ENCODE measurements at places on chromosomes 7 and 10.
A peak's percentile ranks its signal among the peaks of the same experiment; 100 is the strongest.

GRCh38 chr10:132489053-132489703, 48.4 kb upstream of the INPP5A start:
- DNase-seq, result no peak

DNA sequence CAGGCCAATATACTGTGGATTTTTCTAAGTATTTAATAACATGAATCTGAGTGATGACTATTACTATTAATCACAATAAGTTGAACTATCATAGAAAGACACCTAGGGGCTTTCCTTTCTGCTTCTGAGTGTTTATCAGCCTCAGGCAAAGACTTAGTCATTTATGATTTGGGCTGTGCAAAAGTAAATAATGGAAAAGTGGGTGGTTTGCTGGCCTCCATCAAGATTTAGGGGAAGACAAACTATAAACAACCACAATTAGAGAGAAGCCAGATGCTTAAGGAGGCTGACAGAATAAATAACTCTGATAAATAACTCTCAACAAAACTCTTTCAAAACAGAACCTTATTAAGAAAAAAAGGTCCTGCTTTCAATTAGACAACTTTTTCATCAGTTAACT, 64.7 kb downstream of the MACC1 start:
- DNase-seq, result peak; percentile 51

DNA sequence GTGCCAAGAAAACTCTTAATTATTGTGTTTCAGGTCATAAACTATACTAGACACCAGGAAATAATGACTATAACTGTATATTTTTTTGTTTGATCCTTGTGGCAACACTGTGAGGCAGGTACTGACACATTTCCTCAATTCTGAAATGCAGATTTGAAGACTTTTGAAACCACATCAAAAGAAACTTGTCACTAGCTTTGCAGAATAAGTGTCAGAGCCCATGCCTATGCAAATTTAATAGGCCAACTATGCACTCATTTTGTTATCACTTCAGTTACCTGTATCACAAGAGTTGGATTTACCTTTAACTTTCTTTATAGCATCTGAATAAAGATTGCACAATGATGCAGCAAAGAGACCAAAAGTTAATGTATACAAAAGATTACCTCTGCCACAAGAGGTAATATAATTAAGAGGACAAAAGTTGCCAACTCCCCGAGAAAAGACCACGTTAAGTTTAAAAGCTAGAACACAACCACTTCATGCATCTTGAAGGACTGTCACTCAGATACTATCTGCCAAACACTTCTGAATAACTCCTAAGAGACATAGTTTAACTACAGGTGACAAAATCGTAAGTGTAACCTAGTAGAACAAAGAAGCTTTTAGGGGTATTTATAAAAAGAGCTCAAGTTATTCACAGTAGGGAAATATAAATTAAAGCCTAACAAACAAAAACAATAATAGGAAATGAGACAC, 80.5 kb downstream of the ELAPOR2 start:
- DNase-seq, result no peak

- DNase-seq, result no peak
Observed at GRCh38 chr7:65827366-65827765, 45.5 kb upstream of the VKORC1L1 start.

DNA sequence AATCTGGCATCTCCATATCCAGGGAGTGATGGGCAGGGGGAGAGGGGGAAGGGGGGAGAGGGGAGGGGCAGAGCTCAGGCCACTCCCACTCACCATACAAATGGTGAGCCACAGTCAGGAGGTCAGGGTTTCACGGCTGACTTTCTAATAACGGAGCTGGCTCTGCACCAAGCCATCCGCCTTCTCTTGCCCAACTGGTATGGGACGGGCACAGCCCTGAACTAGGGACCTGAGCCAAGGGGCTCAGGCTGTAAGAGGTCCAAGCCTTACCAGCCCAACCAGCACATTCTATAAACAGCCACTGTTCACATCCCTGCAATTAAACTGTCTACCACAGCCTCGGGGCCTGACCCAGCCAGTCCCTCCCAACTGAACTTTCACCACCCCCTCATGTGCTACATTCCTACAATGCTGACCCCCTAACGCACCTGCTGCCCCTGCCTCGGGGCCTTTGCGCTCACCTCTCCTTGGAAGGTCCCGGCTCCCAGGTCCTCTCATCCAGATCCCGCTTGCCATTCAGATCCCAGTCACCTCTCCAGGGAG, 32.5 kb downstream of the RGS10 start:
- DNase-seq, result no peak

GRCh38 chr10:3407208-3407607, 234.6 kb upstream of the PITRM1 start:
- no peak for DNase-seq

DNA sequence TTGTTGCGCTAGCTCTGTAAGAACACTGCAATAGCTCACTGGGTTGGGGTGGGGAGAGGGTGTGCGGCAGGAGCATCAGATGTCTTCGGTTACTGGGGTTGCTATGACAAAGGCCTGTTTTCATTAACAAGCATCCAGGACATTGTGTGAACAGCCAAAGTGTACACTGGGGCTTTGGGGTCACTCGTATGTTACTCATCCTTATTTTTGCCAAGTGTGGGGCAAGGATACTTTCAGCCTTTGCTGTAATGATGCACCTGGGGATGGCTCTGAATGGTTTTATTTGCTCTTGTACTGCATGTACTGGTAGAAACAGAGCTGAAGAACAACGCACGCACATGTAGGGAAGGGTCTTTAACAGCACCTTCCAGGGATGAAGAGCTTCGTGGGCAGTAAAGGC, 73.0 kb upstream of the AFAP1L2 start:
- no peak for DNase-seq

DNA sequence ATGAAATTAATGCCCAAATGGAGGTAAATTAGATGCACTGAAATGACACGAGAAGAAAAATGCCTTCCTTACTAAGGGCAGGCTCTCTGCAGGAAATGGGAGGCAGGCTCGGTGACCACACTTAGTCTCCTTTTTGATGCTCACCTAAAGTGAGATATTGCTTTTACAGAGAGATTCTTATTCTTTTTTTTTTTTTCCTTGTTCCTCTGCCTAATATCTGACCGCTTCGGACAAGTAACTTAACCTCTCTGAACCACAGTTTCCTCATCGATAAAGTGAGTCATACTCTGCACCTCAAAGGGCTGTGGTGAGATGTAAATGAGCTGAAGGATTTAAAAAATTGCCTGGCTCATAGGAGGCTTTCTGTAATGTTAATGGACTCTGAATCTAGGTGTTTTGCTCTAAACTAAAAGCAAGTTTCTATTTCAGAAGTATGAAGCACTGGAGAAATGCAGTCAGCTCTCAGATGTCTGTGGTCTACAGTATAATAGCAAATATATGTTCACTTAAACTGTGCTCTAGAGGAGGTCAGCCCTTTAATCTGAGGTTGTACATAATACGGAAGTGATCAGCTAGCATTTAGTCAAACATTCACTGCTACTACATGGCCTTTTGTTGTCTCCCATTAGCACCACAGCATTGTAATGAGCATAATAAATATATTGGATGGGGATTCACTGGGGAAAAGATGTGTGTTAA, 23.2 kb downstream of the NKX2-3 start:
- DNase-seq, result no peak

DNA sequence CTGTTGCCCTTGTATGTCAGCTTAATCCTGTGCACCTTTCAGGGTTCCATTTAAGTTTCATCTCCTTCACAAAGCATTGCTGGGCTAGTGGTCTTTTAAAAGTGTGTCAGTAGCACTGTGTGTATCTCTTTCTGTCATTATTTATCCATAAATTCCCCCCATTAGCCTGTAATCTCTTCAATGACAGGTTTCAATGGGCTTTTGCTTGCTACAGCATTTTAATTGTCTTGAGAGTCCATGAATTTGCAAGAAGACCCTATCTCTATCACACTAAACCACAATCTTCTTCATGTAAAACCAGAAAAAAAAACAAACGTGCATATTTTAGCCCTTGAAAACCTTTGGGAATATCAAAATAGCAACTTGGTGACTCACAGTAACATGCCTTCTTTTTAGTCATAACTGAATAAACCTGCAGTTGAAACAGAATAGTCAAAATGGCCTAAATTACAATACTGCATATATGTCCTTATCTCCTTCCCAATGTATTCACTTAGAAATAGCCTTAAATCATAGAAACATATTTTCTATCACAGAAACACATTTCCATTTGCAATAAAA, 118.6 kb downstream of the PON1 start:
- peak; percentile 72 for DNase-seq

- no peak for DNase-seq
Observed at GRCh38 chr7:140722254-140722653, 25.7 kb downstream of the NDUFB2 start.

DNA sequence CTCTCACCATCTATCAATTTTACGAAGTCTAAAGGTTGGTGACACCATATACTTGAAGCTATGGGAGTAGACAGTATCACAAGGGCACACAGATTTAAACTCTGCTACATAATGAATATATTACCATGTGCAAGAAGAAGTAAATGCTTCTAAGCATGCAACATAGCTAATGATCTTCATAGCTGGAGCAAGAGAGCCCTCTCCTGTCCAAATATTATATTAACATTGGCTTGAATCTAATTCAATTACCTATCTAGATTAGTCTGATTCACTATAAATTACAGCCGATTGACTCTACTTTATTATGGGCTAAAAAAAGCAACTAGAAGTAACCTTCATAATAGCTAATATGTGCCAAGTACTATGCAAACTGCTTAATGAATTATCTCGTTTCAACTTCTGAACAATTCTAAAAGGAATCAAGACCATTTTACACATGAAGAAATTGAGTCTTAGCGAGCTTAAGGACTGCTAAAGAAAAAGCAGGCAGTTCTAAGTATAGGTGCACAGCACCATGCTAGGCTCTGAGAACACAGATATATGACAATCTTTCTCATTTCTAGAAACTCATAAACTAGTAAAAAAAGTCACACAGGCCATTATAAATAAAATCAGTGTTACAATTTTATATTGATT, 21.9 kb downstream of the FRA10AC1 start:
- no peak for DNase-seq

GRCh38 chr7:6284461-6285360, 12.3 kb upstream of the CYTH3 start:
- no peak for DNase-seq

GRCh38 chr10:129956876-129957673, 7.0 kb downstream of the EBF3 start:
- no peak for DNase-seq

DNA sequence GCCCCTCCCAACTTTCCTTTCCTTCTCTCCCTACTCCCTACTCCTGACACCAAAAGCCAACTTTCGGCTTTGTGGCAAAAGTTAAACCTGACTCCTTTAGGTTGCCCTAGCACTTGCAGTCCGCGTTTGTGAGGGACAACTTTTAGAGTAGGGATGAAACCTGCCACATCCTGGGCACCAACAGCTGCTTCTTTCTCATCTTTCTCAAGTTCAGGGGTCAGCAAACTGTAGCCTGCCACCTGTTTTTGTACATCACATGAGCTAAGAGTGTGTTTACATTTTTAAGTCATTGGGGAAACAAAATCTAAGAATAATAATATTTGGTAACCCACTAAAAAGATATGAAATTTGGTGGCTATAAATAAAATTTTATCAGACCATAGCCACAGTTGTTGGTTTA, 660.6 kb downstream of the KCNMA1 start:
- DNase-seq, result no peak

DNA sequence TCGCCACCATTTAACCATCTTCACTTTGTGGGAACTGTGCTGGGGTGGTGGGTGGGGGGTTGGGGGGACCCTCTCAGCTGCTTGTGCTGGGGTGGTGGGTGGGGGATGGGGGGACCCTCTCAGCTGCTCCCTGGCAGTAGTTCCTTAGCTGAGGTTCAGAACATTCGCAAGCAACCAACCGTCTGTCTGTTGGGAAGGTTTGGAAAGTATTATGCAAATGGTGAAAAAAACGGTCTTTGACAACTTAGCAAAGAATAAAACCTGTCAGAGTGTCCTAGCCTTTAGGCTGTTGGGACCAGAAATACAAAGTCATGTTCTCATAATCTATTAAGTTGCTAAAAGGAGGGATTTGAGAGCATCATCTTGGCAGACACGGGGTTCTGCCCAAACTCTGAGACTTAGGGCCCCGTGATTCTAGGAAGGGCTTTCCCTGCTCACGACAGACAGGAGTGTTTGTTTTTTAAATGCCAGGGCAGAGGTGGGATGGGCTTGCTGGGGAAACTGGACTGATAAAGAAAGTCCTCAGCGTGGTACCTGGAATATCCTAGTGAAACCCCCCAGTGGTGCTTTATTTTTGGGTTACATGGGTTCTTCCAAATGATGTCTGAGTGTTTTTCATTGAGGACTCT, 14.1 kb upstream of the SRGN start:
- DNase-seq, result no peak

DNA sequence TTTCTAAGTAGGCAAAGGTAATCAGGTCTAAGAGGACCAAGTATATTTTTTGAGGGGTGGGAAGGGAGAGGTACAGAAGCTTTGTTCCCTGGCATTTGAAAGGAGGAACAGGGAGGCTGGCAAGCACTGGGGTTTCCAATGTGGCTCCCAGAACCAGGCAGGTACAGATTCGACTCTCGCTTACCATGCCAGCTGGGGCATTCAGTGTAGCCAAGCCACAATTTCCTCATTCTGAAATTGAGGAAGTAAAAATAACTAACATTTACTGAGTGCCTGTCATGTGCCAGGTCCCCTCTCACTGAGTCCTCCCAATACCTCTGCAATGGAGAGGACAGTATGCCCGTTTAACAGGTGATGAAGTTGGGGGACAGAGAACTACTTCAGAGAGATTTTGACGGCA, 45.9 kb upstream of the BET1 start:
- no peak for DNase-seq

- no peak for DNase-seq
Observed at GRCh38 chr10:106819490-106819889, 345.0 kb downstream of the SORCS1 start.

DNA sequence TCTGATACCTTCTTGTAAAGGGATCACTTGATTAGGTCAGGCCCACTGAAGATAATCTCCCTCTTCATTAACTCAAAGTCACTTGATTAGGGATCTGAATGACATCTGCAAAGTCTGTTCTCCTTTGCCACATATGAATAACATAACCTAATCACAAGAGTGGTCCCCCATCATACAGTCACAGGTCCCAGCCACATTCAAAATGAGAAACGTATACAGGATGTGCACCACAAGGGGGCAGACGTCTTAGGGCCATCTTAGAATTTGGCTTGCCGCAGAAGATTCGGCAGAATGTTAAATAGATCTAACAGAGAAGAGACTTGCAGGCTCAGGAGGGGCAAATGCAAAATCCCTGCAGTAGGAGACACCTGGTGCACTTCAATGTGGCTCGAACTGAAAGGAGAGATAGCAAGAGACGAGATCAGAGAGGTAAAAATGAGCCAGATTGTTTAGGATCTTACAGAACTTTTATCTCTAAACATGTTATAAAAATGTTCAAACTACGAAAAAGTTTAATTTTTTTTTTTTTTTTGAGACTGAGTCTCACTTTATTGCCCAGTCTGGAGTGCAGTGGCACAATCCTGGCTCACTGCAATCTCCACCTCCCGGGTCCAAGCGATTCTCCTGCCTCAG, 10.4 kb upstream of the SMC3 start:
- no peak for DNase-seq

All from NCI-H226 (cell line).